ENCODE measurements at places on chromosomes 13 and 19. TPM values are rescaled to one million over a fixed set of nuclear protein-coding genes. Genes with fewer than 3 reads are reported as not detected.

GRCh38 chr19:42292042-42292960, 9.6 kb upstream of the PRR19 start:
- H3K4me1 ChIP-seq, result peaks cover 9% of the 10 kb centered on the region
- H3K27me3 ChIP-seq, result no peaks in the 10 kb centered on the region
- H3K4me3 ChIP-seq, result no peak overlapping the region

DNA sequence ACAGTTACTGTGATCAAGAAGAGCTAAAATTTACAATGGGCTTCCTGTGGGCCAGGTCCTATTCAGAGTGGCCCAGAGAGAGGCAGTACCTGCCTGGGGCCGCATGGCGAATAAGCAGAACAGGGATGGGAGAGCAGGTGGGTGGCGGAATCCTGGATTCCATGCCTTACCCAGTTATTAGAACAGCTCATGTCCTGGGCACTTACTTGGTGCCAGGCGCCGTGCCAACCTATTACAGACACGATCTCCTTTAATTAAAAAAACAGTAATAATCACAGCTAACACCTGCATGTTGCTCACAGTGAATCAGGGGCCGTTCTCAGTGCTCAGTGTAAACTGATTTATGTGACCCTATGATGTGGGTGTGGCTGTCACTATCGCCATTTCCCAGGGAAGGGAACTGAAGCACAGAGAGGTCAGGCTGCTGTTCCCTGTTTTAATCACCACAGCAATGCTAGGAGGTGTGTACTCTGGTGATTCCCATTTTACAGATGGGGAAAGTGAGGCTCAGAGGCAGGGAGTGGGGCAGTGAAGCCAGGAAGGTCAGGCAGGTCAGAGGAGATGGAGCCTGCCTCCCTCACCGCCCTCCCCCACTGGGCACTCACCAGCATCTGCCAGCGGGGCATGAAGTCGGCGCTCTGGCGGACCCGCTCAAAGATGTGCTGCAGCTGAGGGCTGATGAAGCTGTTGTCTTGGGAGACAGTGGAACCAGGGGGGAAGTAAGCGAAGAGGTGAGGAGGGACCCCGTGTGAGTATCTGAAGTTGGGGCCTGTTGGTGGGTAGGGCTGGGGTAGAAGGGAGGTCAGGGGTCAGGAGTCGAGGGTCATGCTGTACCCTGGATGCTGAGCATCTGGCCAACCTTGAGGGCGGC, 12.0 kb downstream of the COQ8B start:
- H3K4me1 ChIP-seq, result no peaks in the 10 kb centered on the region
- peaks cover 20% of the 10 kb centered on the region for H3K36me3 ChIP-seq
- H3K27ac ChIP-seq, result no peak overlapping the region
- H3K27me3 ChIP-seq, result no peaks in the 10 kb centered on the region

Gene ZNF714
- total RNA-seq, result 17.9 TPM

DNA sequence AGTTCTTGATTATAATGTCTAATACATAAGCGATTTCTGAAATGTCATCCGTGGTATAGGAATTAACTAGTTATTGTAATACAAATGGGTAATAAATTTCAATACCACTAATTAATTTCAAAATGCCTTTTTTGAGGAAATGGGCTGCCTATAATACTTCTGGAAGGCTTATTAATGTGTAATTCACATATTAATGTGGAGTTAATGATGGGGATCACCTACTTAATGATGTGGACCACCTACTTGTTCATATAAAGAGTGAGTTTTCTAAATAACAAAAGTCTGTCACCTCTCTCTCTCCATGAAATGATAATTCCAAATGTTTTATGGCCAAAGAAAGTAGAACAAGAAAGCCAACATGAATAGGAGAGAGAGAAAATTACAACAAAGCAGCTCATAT, 913.8 kb upstream of the GPC6 start:
- no peaks in the 10 kb centered on the region for H3K27me3 ChIP-seq
- no peaks in the 10 kb centered on the region for H3K36me3 ChIP-seq
- H3K27ac ChIP-seq, result no peak overlapping the region
- no peaks in the 10 kb centered on the region for H3K4me1 ChIP-seq
- no peak for DNase-seq

GRCh38 chr13:21034603-21035191, 26.7 kb downstream of the LATS2 start:
- no peaks in the 10 kb centered on the region for H3K27me3 ChIP-seq
- H3K4me3 ChIP-seq, result no peak overlapping the region
- peaks cover 8% of the 10 kb centered on the region for H3K4me1 ChIP-seq
- no peak for DNase-seq
- H3K36me3 ChIP-seq, result no peaks in the 10 kb centered on the region
- H3K27ac ChIP-seq, result no peak overlapping the region

Gene PRODH2
- total RNA-seq, result not detected

Gene SIGLEC12
- total RNA-seq, result 0.24 TPM

Gene ZNF480
- total RNA-seq, result 3.4 TPM

Gene BCAM
- total RNA-seq, result not detected

Gene MBD3L5
- not detected for total RNA-seq

DNA sequence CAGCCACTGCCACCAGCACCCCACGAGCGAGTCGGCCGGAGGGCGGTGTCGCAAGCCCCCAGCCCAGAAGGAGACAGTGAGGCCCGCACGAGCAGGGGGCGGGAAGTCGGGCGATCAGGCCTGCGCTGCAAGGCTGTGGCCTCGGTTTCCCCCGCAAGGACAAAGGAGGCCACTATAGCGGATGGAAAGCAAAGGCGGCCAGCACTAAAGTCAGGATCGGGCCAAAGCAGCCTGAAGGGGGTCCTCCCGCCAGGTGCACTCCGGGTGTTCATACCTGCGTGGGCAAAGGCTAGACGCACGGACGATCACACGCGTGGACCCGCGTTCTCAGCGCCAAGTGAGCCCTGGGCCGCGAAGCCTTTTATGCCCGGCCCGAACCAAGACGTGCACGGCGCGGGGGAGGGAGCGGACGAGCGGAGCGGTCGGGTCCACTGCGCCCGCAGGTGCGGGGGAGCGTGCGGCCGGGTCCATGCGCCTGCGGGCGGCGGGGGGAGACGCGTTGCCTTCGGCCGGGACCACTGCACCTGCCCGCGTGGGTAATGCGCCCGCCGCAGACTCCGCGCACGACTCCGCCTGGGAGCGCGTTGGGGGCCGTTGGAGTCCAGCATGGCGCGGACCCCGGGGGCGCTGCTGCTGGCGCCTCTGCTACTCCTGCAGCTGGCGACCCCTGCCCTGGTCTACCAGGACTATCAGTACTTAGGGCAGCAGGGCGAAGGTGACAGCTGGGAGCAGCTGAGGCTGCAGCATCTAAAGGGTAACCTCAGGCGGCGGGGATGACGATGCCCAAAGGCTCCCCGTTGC, at the start of the genes PRDX2 and THSD8:
PRDX2 (minus strand) TSS at position 335 of the 801 bp plus-strand sequence. CDS start 539 bp downstream, outside the sequence.
THSD8 (plus strand) TSS at position 604 of the 801 bp plus-strand sequence; CDS start at position 607, 3 bp downstream.
- peak within 1 kb of the TSS; percentile 88 for H3K4me3 ChIP-seq
- no peaks in the 10 kb centered on the region for H3K27me3 ChIP-seq
- H3K36me3 ChIP-seq, result peaks cover 12% of the 10 kb centered on the region
- DNase-seq, result peak; percentile 84

DNA sequence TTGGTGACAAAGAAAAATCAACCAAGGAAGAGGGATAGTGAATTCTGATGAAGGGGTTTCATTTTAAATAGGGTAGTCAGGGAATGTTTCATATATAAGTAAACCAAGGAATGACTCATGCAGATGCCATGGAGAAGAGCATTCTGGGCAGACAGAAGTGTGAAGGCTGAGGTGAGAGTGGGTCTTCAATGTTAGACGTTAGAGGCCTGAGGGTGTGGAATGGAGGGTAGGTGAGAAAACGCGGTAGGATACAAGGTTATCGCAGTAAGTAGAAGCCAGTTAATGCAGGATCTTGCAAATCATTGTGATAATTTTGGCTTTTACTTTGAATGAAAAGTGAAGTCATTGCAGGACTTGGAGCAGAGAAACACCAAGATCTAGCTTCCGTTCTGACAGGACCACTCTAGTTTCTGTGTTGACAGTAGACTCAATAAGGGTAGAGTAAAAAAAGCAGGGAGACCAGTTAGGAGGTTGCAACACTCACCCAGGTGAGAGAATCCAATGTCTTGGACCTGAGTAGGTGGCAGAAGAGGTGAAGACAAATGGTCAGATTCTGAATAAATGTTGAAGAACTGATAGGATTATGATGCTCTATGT, 225.2 kb upstream of the TMTC4 start:
- no peak overlapping the region for H3K4me3 ChIP-seq
- no peak overlapping the region for H3K27ac ChIP-seq
- H3K4me1 ChIP-seq, result no peaks in the 10 kb centered on the region
- peaks cover 8% of the 10 kb centered on the region for H3K27me3 ChIP-seq

DNA sequence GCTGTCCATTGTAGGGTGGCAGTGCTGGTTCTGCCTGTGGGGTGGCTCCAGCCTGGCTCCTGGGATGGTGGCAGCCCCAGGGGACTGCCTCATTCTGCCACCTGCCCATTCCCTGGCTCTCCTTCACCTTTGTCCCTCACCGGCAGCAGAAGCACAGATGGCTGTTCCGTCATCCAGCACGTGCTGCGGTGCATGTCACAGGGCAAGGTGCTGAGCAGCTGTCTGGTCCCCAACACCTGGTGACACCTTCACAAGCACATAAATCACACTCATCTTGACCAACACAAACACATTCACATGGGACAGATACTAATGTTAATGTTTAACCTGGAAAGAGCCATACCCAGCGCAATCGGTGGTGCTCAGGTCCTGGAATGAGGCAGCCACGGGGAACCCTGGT, 126.8 kb downstream of the UQCRFS1 start:
- H3K27ac ChIP-seq, result no peak overlapping the region
- peaks cover 4% of the 10 kb centered on the region for H3K27me3 ChIP-seq
- no peaks in the 10 kb centered on the region for H3K4me1 ChIP-seq

- H3K27me3 ChIP-seq, result no peaks in the 10 kb centered on the region
- peaks cover 3% of the 10 kb centered on the region for H3K4me1 ChIP-seq
- no peak for DNase-seq
- peaks cover 71% of the 10 kb centered on the region for H3K36me3 ChIP-seq
- H3K27ac ChIP-seq, result no peak overlapping the region
Measured at GRCh38 chr19:34766386-34766785, 6.6 kb downstream of the ZNF599 start.

DNA sequence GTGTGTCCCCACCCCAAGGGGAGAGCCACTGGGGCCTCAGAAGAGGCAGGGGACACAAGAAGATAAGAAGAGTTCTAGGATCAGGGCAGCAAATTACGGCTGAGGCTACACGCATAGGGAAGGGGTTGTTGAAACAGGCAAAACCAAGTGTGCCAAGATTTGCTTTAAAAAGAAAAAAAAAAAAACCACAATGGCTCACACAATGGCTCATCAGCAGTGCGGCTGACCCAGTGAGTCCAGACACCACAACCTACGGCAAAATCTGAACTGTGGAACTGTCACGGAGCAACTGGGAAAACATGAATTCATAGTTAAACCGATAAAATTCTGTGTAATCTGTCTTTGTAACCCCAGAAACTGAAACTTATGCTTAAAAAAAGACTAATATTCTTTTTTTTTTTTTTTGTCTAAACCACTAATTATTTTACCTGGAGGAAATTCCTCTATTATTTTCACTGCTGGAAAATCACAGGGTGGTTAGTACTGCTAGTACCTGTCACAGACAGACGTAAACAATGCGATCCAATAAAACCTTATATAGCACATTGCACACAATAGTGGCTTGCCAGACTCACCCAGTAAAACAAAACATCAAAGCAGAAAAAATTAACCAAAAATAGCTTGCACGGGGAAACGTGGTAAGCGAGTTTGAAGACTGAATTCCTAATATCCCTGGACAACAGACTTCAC, 325.4 kb upstream of the TSHZ3 start:
- no peaks in the 10 kb centered on the region for H3K27me3 ChIP-seq
- H3K4me3 ChIP-seq, result no peak overlapping the region
- DNase-seq, result no peak
- no peaks in the 10 kb centered on the region for H3K36me3 ChIP-seq
- H3K27ac ChIP-seq, result no peak overlapping the region

DNA sequence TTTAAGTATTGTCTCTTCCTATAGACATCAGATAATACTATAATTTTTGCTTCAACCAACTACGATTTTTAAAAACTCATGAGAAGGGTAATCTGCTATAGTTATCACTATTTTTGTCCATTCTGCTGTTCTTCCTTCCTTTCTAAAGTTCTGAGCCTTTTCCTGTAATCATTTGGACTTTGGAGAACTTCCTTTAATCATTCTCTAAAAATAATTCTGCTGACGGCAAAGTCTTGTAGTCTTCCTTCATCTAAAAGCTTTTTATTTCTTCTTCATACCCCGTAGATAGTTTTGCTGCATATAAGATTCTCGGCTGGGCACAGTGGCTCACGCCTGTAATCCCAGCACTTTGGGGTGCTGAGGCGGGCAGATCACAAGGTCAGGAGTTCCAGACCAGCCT, 5.1 kb upstream of the FCGBP start:
- H3K27ac ChIP-seq, result no peak overlapping the region
- no peak for DNase-seq

- peaks cover 18% of the 10 kb centered on the region for H3K4me1 ChIP-seq
- no peaks in the 10 kb centered on the region for H3K27me3 ChIP-seq
- no peak overlapping the region for H3K27ac ChIP-seq
- H3K36me3 ChIP-seq, result peaks cover 32% of the 10 kb centered on the region
- DNase-seq, result no peak
Measured at GRCh38 chr19:55598034-55598433, 1.3 kb downstream of the FIZ1 start.

Gene IFNL1
- 1.6 TPM for total RNA-seq

DNA sequence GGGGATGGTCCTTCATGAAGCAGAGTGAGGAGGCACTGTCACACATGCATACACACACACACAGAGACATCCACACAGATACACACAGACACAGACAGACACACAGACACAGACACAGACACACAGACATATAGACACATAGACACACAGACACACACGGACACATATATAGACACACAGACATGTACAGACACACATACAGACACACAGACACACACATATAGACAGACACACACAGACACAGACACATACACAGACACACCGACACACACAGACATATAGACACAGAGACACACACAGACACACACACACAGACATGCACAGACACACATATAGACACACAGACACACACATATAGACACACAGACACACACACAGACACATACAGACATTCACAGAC, 173.9 kb downstream of the URI1 start:
- no peaks in the 10 kb centered on the region for H3K27me3 ChIP-seq
- no peaks in the 10 kb centered on the region for H3K36me3 ChIP-seq
- H3K4me3 ChIP-seq, result no peak overlapping the region
- DNase-seq, result no peak
- H3K27ac ChIP-seq, result no peak overlapping the region
- H3K4me1 ChIP-seq, result no peaks in the 10 kb centered on the region

GRCh38 chr13:57629391-57629804, 2.1 kb upstream of the PCDH17 start:
- peaks cover 10% of the 10 kb centered on the region for H3K36me3 ChIP-seq
- H3K27me3 ChIP-seq, result peaks cover 63% of the 10 kb centered on the region
- H3K4me3 ChIP-seq, result peak overlapping the region; percentile 44
- DNase-seq, result no peak
- H3K4me1 ChIP-seq, result peaks cover 41% of the 10 kb centered on the region

- no peak for DNase-seq
- no peak overlapping the region for H3K4me3 ChIP-seq
- H3K36me3 ChIP-seq, result no peaks in the 10 kb centered on the region
Measured at GRCh38 chr13:44620057-44620456, 43.9 kb upstream of the TSC22D1 start.

- H3K27me3 ChIP-seq, result no peaks in the 10 kb centered on the region
- peaks cover 7% of the 10 kb centered on the region for H3K36me3 ChIP-seq
- H3K27ac ChIP-seq, result peak overlapping the region; percentile 80
Measured at GRCh38 chr19:1650650-1651567, 1.5 kb downstream of the TCF3 start.

Gene FOSB
- 3.7 TPM for total RNA-seq

GRCh38 chr19:17847538-17848366, at the start of gene JAK3:
JAK3 (minus strand) TSS chr19:17847982; CDS start chr19:17844417, 3,565 bp downstream.
- peaks cover 2% of the 10 kb centered on the region for H3K27me3 ChIP-seq
- DNase-seq, result peak; percentile 96
- peak within 1 kb of the TSS; percentile 93 for H3K4me3 ChIP-seq
- peaks cover 33% of the 10 kb centered on the region for H3K36me3 ChIP-seq
- peak within 1 kb of the TSS; percentile 97 for H3K27ac ChIP-seq
- H3K4me1 ChIP-seq, result peaks cover 62% of the 10 kb centered on the region

Gene ZNF433
- total RNA-seq, result 0.27 TPM

Data from activated CD4-positive, alpha-beta memory T cell treated with anti-CD3 and anti-CD28 coated beads for 36 hours (primary cell).